GM04504 (cell line): ENCODE measurements at places on chromosomes 3 and 15.

DNA sequence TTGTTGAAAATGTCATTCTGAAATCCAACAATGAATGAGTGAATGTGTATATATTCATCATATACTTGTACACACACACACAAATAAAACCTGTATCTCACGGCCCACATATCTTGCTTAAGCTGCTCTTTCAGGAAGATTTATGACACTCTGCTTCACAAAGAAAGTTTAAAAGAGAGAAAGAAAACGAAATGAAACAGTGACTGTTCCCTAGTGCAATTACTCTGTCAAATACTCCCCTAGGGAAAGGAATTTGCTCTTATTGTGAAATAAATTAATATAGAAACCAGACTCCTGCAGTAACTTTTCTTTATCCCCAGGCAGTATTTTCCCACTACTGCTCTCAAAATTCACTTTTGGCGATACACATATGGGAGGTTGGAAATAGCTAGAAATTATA, 329.1 kb downstream of the VPS13C start:
- DNase-seq, result no peak

GRCh38 chr15:74259292-74259648, 23.1 kb downstream of the CCDC33 start:
- DNase-seq, result no peak

DNA sequence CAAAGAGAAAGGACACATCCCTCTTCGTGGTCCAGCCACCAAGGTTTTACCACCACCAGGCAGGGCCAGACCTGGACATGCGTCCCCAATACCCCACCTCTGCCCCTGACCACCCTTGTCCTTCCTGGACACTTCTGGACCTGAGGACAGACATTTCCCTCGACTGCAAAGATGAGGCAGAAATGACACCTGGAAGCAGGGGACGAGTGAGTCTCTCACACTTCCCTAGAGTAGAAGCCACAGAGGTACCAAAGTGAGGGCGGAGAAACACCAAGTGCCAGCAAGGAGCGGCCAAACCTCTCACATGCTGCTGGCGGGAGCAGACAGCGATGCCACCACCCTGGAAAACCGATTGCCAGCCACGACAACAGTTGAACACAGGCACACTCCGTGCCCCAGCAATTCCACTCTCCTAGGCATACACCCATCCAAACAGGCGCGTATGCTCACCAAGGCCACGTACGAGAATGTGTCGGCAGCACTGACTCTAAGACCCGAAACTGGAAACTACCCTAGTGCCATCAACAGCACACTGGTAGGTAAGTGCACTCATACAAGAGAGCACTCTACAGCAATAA, 207.0 kb upstream of the NSMCE3 start:
- DNase-seq, result no peak

GRCh38 chr15:26632500-26632899, 140.4 kb downstream of the GABRB3 start:
- no peak for DNase-seq

DNA sequence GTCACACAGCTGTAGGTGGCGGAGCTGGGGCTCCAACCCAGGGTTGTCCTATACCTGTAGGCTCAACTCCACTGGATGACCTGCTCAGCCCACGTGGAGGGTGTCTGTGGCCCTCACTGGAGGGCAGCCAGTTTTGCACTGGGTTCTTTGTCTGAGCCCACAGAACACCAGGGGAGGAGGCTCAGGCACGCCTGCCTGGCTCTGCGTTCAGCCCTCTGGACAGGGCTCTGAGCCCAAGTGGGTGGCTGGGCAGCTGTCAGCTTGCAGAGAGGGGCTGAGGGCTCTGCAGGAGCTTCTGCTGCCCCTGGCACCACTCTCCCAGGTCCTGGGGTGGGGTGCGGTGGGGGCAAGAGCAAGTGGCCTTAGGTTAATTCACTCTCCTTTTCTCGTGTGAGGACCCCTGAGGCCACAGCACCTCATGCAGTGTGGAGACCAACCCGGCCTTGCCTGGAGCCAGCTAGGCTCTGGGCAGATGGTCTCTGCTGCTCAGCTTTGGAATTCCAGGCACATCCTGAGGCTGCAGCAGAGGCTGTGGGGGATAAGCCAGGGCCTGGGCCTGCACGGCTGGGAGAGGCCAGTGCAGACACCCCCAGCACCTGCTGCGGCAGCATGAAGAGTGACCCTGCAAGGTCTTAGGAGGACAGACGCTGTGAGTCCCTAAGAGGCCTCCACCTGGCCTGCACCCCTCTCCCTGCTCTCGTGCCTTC, 23.5 kb downstream of the DUSP7 start:
- no peak for DNase-seq
